Stimulated activated CD8-positive, alpha-beta memory T cell treated with anti-CD3 and anti-CD28 coated beads, Interleukin-4, amount 100 ng/mL, for 1 hour (primary cell): ENCODE measurements at places on chromosomes 4 and X.
A peak's percentile ranks its signal among the peaks of the same experiment; 100 is the strongest.

DNA sequence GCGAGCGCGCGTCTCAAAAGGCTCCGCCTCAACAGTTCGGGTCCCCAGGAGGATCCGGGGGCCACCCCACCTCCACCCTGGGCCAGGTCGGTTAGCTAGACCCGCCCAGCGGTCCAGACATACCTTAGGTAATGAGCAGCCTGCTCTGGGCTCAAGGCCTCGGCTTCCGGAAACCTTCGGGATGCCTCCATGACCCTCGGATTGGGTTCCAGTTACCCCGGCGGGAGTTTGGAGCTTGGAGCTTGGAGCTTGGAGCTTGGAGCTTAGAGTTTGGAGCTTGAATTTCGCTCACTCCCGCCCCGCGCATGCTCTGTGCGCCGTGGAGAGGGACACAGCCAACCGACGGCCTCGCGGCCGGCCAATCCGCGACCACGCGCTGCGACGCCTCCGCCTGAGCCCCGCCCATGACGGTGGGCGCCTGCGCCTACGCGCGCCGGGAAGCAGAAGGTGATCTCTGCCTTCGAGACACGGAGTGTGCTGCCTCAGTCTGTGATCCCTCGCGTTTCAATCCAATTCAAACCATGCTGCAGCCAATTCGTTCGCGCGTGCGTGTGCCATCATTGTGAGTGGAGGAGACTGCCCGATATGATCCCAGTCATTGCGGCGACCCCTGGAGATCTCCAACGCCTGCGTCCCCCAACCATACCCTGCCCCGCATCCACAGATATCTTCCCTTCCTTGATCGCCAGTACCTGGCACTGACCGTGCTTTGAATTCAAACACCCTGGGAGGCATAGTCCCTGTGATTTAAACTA lies at the start of gene ERCC6L:
Gene ERCC6L (minus strand): TSS at position 307 of the 755 bp plus-strand sequence. CDS start 116 bp downstream, at position 191.
- DNase-seq = peak; percentile 64

- DNase-seq = no peak
These were observed 111.0 kb downstream of the ASB9 start for GRCh38 chrX:15158736-15159406.

GRCh38 chr4:142248946-142249345 lies 597.2 kb downstream of the INPP4B start:
- DNase-seq = no peak

GRCh38 chrX:133810925-133811324 lies 174.5 kb downstream of the GPC3 start:
- DNase-seq = no peak

- DNase-seq = no peak
These were observed 82.5 kb downstream of the TBC1D9 start for GRCh38 chr4:140673729-140674128.

- no peak for DNase-seq
These were observed 69.8 kb downstream of the SHROOM3 start for GRCh38 chr4:76504613-76505465.

DNA sequence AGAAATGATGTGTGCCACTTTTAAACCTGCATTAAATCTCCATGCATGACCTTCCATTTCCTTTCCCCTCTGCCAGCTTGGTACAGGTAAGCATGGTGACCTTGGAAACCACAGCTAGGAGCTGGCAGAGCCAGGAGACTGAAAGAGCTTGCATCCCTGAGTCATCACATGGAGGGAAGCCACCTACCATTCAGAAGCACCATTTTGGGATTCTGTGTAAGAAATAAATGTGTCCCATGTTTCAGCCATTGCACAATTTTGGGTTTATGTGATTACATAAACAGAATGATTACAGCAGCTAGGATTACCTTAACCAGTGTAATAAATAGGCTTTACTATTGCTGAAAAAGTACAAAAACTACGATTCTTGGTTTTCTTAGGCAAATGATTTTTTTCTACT lies 17.3 kb upstream of the CCDC149 start:
- no peak for DNase-seq

GRCh38 chrX:49171752-49172279 lies at the start of gene PLP2:
Gene PLP2, plus strand, starts transcription at chrX:49171898. Its CDS starts 103 bp downstream, at chrX:49172001.
- DNase-seq = peak; percentile 62

DNA sequence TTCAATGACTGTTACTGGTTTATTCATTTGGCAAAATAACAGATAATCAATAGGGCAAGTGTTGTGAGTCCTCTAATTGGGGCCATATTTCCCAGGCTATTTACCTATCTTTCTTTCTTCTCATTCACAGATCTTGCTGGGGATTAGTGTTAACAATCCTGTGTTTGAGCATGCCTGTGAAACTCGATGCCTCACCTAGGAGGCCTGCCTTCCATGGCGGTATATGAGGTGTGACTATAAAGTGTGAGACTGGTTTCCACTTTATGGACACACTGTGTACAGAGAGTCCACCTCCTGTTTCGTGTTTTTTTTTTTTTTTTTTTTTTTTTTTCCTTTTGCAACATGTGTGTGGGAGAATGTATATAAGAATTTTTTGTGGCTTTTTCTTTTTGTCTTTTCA lies 199.3 kb downstream of the BMPR1B start:
- no peak for DNase-seq

GRCh38 chrX:16185725-16186136 lies 18.4 kb downstream of the MAGEB17 start:
- DNase-seq = no peak

GRCh38 chrX:126836186-126836585 lies 16.7 kb downstream of the PRR32 start:
- DNase-seq = no peak

GRCh38 chr4:167578906-167579305 lies 344.6 kb upstream of the SPOCK3 start:
- no peak for DNase-seq

DNA sequence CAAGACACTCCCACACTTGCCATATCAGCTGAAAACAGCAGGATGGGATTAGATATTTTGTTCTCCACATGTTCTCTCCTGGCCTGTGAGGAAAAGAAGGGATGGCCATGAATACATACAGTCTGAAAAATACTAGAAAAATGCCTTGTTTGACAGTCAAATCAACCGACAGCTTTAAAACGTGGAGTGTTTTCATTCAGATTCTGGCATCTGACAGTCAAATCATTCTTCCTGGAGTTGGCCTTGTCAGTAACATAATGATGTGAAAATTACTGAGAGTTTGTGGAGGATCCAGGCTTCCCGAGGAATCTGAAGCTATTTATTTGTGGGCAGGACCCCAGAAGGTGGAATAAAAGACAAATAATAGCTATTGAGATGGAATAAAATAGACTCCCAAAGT lies 188.2 kb downstream of the LDB2 start:
- DNase-seq = no peak

GRCh38 chr4:111450867-111451266 lies 694.4 kb upstream of the FAM241A start:
- DNase-seq = no peak

GRCh38 chr4:123312116-123312515 lies 84.5 kb upstream of the SPRY1 start:
- no peak for DNase-seq

GRCh38 chr4:110188113-110188512 lies 10.3 kb downstream of the ELOVL6 start:
- no peak for DNase-seq

DNA sequence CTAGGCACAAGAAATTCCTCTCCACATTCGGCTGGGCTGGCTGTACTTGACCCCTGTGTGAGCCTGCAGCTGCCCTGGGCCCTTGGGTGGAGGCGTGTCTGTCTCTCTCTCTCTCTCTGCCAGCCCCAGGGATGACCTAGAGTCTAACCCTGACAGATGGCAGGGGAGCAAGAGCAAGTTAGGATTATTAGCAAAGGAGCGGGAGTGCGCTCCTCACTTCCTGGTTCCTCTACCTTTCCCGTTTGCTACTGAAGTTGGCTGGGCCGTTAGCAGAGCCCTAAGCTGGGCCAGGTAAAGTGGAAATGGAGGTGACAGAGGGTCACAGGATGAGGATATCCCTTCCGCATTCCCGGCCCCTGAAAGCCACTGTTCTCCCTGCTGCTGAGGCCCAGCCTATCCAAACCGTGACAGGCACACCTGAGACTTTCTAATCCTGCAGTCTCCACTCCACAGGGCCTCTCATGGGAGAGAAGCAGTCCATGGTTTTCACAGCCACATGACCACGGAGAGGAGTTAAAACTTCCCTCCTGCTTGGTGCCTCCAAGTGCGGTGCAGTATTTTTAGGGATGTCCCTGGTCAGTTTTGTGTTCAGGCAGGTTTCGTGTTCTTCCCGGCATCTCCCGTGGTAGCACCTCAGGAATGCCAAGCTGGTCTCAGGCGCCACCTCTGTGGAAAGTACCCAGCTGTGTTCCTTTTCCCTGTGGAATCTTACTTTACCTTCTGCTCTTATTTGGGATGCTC lies 79.3 kb downstream of the CLDN22 start:
- DNase-seq = no peak

DNA sequence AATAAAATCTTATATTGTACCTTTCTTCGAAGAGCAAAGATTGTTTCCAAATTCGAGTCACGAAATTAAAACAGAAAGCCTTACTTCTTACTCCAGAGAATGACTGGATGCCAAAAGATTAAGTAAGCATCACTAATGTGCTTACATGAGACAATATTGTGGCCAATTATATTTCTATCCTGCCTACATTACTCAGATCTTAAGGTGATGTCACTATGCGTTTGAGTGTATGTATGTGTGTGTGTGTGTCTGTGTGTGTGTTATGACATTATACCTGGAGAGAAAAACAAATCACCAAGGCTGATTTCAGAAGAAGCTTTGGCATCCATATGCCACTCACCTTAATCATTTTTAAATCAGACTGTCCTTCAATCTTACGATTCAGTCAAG lies 556.3 kb downstream of the PPARGC1A start:
- DNase-seq = no peak

GRCh38 chr4:145230726-145231125 lies 50.3 kb upstream of the OTUD4 start:
- no peak for DNase-seq

- peak; percentile 7 for DNase-seq
These were observed 13.0 kb downstream of the CXCL13 start for GRCh38 chr4:77618383-77619241.

GRCh38 chrX:154040863-154041262 lies 21.2 kb upstream of the IRAK1 start:
- no peak for DNase-seq

DNA sequence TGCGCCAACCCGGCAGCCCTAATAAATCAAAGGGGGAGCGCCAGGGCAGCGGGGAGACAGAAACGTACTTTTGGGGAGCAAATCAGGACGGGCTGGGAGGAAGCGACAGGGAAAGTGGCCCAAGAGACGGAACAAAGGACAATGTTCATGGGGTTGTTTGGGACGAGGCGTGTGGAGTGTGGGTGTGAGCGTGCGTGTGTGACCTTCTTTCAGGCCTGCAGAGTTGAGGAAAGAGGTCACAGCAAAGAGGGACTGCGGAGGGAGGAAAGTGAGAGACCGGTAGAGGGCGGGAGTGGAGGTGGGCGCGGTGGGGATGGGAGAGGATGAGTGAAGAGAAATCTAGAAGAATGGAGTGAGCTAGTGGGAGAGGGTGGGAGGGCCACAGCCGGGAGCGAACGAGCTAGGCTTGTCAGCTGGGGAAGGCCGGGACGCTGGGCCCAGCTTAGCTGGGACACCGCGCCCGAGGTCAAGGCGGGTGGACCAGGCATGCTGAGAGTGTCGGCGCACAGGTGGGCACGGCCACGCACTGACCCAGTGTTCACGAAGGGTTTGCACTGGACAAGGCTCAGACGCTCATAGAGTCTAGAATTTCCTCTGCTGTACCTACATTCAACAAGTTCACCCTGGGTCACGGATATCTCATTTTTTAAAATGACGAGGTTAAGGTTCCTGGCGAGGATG lies 14.7 kb upstream of the PITX2 start:
- DNase-seq = no peak

DNA sequence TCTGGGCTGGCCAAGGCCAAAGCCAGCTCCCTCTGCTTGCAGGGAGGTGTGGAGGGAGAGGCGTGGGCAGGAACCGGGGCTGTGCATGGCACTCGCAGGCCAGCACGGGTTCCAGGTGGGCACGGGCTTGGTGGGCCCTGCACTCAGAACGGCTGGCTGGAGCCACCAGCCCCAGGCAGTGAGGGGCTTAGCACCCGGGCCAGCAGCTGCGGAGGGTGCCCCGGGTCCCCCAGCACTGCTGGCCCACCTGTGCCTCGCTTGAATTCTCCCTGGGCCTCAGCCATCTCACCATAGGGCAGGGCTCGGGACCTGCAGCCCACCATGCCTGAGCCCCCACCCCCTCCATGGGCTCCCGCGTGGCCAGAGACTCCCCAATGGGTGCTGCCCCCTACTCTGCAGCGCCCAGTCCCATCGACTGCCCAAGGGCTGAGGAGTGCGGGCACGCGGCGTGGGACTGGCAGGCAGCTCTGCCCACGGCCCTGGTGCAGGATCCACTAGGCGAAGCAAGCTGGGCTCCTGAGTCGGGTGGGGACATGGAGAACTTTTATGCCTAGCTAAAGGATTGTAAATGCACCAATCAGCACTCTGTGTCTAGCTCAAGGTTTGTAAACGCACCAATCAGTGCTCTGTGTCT lies 193.9 kb downstream of the LARP7 start:
- DNase-seq = no peak

DNA sequence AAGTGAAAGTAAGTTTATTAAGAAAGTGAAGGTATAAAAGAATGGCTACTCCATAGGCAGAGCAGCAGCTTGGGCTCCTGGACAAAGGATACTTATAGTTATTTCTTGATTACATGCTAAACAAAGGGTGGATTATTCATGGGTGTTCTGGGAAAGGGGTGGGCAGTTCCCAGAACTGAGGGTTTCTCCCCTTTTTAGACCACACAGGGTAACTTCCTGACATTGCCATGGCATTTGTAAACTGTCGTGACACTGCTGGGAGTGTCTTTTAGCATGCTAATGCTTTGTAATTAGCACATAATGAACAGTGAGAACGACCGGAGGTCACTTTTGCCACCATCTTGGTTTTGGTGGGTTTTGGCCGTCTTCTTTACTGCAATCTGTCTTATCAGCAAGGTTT lies 557.6 kb downstream of the SPRY1 start:
- DNase-seq = no peak

- no peak for DNase-seq
These were observed 114.0 kb downstream of the BCOR start for GRCh38 chrX:39983715-39984114.

- peak; percentile 33 for DNase-seq
These were observed 36.8 kb downstream of the RTL5 start for GRCh38 chrX:72094894-72095293.

- DNase-seq = no peak
These were observed 259.8 kb downstream of the IQCM start for GRCh38 chr4:149555799-149556198.

- no peak for DNase-seq
These were observed 15.5 kb upstream of the SCRG1 start for GRCh38 chr4:173414456-173414855.

- DNase-seq = no peak
These were observed 20.2 kb upstream of the RRAGB start for GRCh38 chrX:55697381-55697780.

DNA sequence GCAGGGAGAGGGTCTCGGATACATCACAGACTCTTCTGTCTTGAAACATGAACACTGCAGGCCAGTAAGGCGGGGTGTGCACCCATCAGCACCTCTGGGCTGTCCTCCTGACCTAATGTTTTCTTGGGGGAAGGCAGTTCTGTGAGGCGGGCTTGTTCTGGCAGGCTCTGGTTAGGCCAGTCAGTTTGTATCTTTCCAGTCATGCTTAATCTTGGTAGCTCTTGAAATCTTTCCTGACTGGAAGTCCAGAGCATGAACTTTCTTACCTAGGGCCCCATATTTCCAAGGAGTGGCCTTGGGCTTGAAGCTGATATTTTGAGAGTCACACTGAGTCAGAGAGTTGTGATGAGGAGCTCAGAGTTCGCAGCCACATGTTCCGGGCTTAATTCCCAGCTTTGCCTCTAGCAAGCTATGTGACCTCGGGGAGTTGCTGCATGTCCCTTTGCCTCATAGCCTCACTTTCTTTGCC lies 54.2 kb upstream of the RASSF6 start:
- no peak for DNase-seq
